ENCODE measurements at places on chromosomes 4 and X.

DNA sequence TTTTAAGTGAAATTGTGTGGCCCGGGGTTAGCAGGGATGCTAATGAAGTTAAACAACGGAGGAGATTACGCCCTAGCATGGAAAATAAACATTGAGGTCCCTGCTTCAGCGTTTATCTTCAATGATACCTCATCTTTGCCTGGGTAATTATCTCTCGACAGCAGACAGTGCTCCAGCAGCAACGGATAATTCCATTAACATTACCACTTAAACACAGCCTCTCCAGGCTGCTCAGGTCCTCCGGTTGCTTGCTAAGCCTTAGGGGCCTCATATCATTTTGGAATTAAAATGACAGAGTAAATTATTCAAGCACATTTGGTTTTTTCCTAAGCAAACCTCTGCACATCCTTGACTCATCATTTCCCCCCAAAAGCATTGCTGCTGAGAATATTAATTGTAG, 281.5 kb upstream of the KLF3 start:
- no peak for DNase-seq

GRCh38 chr4:7063362-7063761, 4.5 kb downstream of the GRPEL1 start:
- DNase-seq: no peak

DNA sequence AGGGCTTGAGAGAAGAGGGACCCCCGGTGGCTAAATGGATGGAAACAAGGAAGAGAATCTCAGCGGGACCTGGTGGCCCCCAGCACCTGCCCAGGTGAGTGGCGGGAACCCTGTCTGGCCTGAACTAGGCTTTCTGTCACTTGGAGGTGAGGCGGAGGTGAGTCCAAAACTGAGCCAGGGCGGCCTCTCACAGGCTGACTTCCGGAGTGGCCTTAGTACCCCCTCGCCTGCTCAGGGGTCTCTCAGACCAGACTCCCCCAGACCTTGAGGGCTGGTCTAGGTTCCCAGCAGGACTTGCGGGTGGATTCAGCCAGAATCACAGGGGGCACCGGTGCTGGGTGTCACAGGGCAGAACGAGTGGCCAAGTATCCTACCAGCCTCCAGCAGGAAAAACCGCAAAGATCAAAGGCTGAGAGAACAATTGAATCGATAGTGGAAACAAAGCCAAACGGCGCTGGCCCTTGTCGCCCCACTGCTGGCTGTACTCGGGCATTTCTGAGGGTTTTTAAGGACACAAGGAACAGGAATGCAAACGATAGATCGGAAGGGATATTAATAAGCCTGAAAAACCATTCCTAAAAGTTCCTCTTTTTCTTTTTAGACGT, 67.8 kb downstream of the WFS1 start:
- DNase-seq: no peak

- DNase-seq: no peak
Observed at GRCh38 chr4:11038926-11039325, 354.4 kb upstream of the CLNK start.

- DNase-seq: no peak
Observed at GRCh38 chr4:186651624-186652023, 72.0 kb downstream of the FAT1 start.

GRCh38 chr4:108149588-108150380, 18.9 kb downstream of the LEF1 start:
- DNase-seq: peak; percentile 72

DNA sequence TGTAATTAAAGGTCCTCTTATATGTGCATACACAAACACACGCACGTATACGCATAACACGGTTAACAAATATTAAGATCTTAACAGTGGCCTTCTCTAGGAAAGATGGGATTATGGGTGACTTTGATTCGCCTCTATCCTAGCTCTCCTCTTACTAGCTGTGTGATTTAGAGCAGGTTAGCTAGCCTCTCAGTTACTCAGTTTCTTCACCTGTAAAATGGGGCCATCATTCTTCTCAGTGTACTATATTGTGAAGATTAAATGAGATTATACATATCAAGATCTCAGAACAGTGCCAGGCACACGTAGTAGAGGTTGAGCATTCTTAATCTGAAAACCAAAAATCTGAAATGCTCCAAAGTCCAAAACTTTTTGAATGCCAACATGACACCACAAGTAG, 159.3 kb downstream of the BCOR start:
- DNase-seq: no peak

DNA sequence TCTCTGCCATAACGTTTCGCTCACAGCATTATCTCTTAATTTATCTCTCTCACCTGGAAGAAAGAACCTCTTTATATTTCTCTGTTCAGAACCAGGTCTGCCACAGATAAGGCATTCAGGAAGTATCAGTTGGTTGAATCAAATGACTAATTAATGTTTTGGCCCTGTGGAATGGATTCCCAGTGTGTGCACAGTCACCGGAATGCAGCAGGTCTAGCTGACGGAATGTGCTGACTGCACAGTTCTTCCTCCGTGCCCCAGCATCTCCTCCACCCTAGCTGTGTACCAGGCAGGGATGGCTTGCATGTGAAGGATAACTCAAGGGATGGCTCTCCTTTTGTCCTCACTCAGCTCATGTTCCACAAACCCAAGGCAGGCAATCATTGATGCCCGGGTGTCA, 141.8 kb upstream of the MSX1 start:
- no peak for DNase-seq

GRCh38 chrX:87727620-87728019, 210.0 kb downstream of the KLHL4 start:
- no peak for DNase-seq

- DNase-seq: no peak
Observed at GRCh38 chr4:40648742-40649281, 19.1 kb upstream of the RBM47 start.

- DNase-seq: no peak
Observed at GRCh38 chr4:9895333-9895705, 113.9 kb downstream of the DRD5 start.

DNA sequence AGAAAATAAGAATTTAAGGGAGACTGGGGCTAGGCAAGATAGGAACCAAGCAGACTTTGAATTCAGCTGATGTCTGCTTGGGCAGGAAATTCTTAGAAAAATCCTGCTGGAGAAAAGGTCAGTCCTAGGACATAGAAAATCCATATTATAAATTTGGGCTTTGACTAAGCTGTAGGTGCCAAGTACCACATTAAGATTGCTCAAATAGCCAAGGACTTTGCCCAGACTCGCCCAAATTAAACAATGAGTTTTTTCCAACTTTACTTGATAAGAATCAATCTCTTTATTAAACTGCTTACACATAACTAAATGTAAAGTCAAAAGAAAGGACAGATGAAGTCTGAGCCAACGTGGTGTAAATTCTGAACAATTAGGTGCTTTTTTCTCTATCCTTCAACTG, 95.4 kb downstream of the FUNDC1 start:
- no peak for DNase-seq

DNA sequence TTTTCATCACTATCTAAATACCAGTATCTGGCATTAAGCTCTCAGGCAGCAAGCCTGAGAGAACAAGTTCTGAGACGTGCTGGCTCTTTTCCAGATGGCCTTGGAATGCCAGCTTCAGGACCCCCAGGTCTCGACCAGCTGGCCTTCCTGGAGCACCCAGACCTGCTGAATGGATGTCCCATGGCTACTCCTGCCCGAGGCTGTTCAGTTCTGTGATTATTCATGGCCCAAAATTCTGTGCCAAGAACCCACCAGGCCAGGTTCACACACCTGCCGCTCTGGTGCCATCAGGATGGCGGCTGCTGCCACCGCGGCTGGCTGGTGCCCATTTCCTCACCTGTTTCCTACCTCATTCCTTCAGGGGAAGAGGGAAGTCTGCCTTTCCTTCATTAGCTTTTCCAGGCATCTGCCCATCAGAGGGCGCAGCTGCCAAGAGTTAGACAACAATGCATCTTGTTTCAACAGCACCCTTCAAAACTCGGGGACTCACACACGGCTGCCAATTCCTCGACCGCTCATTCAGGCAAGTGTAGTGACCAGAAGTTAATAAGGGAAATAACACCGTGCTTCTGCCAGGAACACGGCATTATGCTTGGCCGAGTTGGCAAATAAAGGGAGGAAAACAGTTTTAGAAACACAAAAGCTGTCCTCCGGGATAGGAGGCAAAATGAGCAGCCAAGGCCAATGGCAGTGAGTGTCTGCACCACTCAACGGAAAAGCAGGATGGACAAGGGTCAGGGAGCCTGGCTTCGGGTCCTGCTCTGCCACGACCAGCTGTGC, 173.8 kb downstream of the NSUN7 start:
- no peak for DNase-seq

DNA sequence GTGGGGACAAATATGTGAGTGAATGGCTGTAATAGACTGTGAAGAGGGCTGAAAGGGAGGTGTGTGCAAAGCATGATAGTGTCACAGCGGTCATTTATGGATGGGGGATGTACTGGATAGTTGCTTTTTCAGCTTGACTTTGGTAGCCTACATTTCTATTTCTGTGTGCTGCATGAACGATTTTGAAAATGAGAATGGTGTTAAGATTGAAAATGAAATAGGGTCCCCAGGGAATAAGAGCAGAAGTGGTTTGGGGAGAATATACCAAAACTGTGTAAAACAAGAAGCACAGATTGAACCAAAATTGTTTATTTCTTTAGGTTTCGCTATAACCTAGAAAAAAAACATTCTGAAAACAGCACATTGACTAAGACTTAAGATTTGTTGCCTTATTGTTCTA, 58.8 kb upstream of the CLNK start:
- no peak for DNase-seq

GRCh38 chr4:160848901-160849760, 1314.7 kb downstream of the FSTL5 start:
- DNase-seq: no peak

DNA sequence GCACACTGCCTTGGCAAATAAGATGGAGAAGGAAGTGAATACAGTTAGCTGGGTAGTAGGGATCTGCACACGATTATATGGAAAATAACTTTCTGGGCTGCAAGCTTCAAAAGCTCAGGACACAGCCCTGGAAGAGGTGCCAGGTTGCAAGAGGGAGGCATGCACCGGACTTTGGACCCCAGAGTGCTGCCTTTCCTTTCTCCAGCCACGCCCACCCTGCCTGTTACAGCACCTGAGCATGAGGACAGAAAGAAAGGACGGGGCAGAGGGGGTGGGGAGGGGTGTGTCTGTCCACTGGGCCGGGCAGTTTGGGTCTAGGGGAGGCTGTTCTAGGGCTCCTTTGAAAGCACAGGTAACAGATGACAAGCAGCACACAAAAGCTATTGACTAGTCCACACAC, 152.8 kb downstream of the ENPP6 start:
- no peak for DNase-seq

- DNase-seq: no peak
Observed at GRCh38 chrX:52507331-52507730, 9.5 kb downstream of the XAGE1B start.

- no peak for DNase-seq
Observed at GRCh38 chr4:168528131-168528949, 31.5 kb downstream of the PALLD start.

DNA sequence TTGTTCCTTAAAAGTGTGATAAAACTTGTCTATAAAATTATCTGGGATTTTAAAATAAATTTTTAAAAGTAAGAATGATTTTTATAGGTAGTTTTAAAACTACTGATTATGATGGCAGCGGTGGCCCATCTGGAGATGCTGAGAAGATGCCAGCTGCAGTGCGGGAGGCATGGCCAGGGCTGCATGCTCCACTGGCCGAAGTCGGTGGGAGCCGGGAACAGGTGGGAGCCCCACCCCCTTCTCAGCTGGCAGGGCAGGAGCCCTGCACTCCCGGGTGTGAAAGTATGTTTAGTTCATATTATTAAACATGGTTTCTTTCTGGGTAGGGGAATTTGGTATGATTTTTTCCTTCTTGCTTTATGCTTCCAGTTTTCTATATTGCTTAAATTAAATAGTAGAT, 63.8 kb downstream of the CORIN start:
- no peak for DNase-seq

DNA sequence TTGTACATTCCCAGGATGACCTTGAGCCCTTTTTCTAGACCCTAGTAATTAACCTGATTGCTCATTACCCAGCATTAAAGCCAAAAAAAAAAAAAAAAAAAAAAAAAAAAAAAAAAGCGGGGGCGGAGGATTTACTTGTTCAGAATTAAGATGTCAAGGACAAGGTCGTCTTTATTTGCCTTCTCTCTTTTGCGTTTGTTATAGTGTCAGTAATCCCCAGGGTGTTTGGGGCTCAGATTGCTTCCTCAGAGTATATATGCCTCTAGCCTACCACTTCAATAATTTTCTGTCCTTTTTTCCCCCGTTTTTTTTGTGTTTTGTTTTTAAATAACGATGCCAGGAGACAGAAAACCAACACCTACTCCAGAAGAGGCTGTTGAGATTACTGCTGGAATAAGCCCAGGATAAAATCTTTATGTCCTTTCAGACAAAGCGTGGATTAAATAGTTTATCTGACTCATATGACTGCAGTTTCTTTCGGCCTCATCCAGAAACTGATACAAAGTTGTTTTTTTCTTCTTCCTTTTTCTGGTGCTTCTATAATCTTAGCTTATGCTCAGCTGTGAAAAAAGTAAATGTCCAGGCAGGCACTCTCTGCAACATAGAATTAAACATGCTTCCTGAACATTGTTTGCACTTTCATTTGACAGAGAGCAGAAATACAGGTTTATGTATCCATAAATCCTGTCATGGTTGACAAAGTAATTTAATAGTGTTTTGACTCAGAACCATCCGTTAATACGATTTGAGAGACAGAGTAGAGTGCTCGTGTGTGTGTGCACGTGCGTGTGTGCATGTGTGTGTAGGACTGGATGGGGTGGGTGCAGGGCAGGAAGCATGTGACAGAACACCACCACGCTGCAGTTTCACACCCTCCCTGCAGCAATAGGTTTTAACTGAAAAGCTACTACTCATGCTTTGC, 138.6 kb downstream of the AFF1 start:
- DNase-seq: no peak

DNA sequence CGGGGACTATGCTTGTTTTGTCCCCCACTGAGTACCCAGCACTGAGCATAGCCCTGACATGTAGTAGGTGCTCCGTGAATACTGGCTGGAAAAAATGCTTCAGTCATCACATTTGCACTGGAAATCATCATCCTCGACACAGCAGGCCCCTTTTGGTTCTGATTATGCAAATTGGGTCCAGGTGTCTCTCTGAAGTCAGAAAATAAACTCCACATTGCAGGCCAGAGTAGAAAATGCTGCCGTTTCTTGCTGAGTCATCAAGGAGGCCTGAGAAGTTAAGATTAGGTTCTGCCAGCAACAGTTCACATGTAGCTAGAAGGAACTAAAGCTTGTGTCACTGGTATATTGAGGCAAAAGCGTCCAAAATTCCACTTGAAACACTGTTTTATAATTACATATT, 15.0 kb upstream of the STK32B start:
- peak; percentile 59 for DNase-seq

- no peak for DNase-seq
Observed at GRCh38 chrX:132015875-132016274, 7.2 kb upstream of the STK26 start.

GRCh38 chr4:78591404-78591803, 39.8 kb downstream of the ANXA3 start:
- DNase-seq: no peak

- DNase-seq: no peak
Observed at GRCh38 chr4:2809610-2810180, 16.8 kb downstream of the SH3BP2 start.

- DNase-seq: no peak
Observed at GRCh38 chr4:184808713-184809050, 17.1 kb downstream of the ACSL1 start.
